Activated CD4-positive, alpha-beta memory T cell treated with anti-CD3 and anti-CD28 coated beads for 36 hours (primary cell): ENCODE measurements at places on chromosomes 11 and 22.
A peak's percentile ranks its signal among the peaks of the same experiment; 100 is the strongest.

GRCh38 chr11:125842321-125842948 is 9.3 kb downstream of the PATE4 start:
- DNase-seq, result no peak

DNA sequence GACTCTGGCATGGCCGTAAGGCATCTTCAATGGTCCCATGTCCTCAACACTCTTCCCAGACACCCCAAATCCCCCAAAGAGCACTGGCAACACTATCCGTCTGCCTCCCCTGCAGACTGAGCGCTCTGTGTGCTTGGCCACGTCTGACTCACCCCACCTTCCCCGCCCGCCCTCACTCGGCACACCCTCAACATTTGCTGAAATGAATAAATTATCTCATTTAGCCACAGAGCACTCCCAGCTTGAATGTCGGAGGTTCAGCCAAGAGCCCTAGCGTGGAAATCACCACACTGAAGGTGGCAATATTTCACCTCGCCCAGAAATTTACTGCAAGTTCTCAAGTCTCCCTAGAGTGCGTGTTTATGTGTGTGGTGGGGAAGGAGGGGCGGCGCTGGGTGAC is 46.6 kb upstream of the TCF20 start:
- peak; percentile 72 for DNase-seq

GRCh38 chr11:80424012-80424695 is 983.3 kb upstream of the TENM4 start:
- DNase-seq, result no peak

DNA sequence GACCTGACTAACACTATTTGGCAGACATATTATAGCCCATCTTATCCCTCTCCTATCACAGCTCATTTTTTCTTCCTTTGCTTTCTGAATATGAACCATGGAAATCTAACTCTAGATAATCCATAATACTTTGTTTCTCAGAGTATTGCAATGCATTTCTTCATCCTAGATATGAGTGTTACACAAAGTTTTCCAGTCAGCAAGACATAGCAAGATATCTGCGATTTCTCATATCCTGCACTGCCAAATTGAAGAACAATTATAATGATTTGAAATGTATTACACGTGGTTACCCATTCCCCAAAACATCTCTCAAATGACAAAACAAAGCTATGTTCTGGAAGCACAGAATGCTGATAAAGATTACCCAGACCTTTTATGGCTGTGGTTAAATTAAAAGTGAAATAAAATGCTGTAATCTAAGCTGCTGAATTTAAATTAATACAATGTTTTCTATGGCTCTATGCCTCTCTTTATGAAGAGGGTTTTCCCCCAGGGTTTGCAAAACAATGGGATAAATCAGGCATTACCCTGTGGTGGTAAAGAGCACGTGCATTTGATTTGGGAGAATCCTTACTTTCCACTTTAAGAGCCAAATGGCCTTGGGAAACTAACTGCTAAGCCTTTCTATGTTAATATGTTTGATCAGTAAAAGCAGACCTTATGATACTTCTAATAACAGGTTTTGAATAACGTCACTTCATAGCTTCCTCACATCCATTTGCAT is 1291.0 kb upstream of the CNTN5 start:
- DNase-seq, result no peak

GRCh38 chr11:1461826-1462697 is 24.5 kb downstream of the MOB2 start:
- no peak for DNase-seq

GRCh38 chr11:65576867-65577755 is 1.3 kb downstream of the EHBP1L1 start:
- peak; percentile 69 for DNase-seq

DNA sequence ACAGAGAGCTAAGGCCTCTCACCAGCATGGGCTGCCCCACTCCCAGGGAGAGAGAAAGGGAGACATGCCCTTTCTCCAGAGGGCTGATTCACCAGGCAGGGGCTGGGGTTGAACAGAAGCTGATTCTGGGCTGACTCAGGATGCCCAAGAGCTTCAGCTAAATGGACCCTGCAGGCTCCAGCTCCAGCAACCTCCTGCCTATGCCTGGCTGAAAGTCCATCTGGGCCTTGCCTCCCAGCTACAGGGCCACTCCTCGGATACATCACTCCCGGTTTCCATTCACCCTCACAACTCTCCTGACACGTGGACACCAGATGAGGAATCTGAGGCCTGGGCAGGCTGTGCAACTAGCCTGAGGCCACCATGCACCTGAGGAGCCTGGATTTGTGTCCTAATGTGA is 215.5 kb downstream of the BUD13 start:
- no peak for DNase-seq

DNA sequence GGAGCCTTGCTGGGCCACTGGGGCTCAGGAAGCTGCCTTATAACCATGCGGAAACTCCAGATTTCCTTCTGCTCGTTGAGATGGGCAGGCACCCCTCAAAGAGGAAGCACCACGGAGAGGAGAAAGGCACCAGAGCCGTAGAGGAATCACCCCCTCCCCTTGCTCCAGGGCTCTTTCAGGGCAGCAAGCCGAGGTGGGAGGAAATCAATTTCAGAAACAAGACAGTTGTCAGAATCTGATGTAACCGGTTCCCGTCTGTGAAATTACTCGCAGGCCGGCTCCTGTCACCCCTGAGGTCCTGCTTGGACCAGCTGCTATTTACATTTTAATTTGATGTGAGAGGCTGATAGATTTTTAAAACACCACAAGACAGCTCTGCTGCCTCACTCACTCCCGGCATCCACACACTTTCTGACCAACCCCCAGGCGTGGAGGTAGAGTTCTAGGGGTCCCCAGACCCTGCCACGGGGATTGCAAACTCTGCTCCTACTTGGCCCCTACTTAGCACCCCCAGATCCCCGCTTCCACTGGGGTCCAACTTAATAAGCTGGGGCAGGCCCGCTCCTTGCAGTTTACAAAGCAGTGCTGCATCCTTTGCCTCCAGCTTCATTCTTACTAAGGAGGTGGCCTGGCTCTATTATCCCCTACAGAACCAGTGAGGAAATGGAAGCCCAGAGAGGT is 162.5 kb downstream of the CEP164 start:
- no peak for DNase-seq

GRCh38 chr11:94909371-94909820 is 64.0 kb downstream of the CWC15 start:
- DNase-seq, result no peak

DNA sequence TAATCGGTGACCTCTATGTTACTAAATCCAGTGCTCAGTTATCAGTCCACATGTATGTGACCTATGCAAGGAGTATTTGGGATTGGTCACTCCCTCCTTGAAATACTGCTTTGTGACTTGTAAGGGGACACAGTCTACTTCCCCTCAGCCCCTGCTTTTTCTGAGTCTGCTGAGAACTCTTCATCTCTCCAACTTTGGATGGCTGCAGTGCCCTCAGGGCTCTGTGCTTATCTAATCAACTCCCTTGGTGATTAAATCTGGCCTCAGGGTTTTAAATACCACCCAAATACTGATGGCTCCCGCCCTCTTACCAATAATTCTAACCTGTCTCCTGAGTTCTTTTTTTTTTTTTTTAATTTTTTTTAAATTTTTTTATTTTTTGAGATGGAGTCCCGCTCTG is 40.2 kb downstream of the FAM118A start:
- no peak for DNase-seq

DNA sequence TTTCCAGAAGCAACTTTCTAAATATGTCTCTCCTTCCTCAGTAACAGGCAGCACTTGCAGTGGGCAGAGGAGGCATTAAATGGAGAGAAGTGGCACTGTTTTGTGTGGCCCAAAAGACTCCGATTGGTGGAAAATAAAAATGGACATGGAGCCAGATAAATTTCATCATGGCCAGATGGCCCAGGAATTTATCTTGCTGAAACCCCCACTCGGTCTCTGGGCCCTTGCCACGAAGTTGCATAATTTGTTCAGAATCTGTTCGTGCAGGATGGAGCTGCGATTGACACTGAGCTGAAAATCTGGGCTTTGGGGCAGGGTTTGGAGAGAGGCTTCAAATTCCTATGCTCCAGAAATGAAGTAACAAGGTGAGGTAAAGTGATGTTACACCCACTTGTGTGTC is 65.5 kb downstream of the C11orf91 start:
- DNase-seq, result no peak

- no peak for DNase-seq
These were observed 131.3 kb downstream of the AASDHPPT start for GRCh38 chr11:106208760-106209159.

DNA sequence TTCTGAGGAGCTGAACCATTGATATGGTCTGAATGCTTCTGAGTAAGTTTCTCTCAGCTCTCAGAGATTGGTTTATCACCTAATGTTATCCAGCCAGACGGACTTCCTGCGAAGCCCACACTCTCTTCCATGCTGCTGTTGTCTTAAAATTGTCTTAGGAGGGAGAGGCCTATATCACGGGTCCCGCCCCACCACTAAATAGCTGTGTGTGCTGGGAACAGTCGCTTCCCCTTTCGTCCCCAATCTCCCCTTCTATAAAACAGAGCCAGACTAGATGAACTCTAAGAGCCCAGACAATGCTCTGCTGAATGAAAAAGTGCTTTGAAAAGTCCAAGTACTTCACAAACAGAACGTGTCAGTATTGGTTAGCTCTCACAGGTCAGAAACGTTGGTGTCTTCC is 81.4 kb upstream of the AKIP1 start:
- DNase-seq, result no peak

- no peak for DNase-seq
These were observed at the start of gene CPT1B for GRCh38 chr22:50577987-50578775. CPT1B (minus strand) TSS chr22:50578427; CDS start chr22:50577915, 512 bp downstream.

- DNase-seq, result no peak
These were observed 42.9 kb downstream of the AMPD3 start for GRCh38 chr11:10498022-10498400.

DNA sequence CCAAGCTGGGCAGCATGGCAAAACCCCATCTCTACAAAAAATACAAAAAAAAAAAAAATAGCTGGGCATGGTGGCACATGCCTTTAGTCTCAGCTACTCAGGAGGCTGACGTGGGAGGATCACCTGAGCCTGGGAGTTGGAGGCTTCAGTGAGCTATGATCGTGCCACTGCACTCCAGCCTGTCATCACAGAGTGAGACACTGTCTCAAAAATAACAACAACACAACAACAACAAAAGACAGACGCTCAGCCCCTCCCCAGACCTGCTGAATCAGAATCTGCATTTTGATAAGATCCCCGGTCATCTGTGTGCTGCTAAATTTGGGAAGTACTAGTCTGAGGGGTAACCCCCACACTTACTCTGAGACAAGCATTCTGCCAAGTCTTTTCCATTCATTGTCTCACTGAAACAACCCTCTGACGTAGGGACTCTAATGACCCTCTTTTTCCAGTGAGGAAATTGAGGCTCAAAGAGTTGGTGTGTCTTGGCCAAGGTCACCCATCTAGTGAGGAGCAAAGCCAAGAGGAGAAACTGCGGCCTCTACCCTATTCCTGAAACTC is 7.5 kb downstream of the NEFH start:
- no peak for DNase-seq

GRCh38 chr11:107655602-107656001 is 56.3 kb downstream of the SLN start:
- DNase-seq, result no peak

DNA sequence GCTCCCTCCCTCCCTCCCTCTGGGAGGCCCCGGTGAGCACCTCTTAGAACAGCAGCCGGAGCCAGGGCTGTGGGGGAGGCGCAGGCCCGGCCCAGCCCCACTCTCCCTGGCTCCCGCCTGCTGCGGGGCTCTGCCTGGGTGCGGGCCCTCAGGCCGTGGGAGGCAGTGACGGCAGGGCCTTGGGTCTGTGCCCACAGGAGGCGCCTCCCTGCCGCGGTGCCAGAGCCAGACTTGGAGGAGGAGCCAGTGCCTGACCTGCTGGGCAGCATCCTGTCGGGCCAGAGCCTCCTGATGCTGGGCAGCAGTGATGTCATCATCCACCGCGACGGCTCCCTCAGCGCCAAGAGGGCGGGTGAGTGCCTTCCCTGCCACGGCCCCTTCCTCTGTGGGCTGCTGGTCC is 9.5 kb downstream of the IRF7 start:
- DNase-seq, result no peak

GRCh38 chr11:64456509-64457320 is 97.8 kb downstream of the RPS6KA4 start:
- DNase-seq, result no peak

GRCh38 chr11:102625177-102625576 is at the start of gene MMP20:
MMP20 (minus strand) TSS chr11:102625332; CDS start chr11:102625319, 13 bp downstream.
- DNase-seq, result no peak

- no peak for DNase-seq
These were observed 277.7 kb downstream of the CADM1 start for GRCh38 chr11:115226556-115226955.

DNA sequence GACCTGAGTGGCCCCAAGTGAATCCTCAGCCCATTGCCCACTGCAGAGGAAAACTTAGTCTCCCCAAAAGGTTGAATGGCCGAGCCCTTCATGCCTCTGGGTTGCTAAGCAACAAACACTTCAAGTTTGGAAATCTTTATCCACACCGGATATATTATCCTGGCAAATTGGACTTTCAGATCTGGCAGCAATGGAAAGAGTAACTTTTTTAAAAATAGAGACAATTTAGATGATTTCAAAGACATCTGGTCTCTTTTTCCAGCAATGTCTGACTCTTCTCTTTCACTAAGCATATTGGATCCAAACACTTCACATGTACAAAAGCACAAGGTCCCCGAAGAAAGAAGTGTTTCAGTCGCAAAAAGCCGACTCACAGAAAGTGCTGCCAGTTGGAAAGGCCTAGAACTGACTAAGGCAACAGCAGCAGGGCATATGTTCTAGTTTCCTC is 505.3 kb downstream of the SOX6 start:
- DNase-seq, result no peak
